ENCODE measurements at places on chromosomes 3 and 15. TPM values are rescaled to one million over a fixed set of nuclear protein-coding genes. Genes with fewer than 3 reads are reported as not detected.

DNA sequence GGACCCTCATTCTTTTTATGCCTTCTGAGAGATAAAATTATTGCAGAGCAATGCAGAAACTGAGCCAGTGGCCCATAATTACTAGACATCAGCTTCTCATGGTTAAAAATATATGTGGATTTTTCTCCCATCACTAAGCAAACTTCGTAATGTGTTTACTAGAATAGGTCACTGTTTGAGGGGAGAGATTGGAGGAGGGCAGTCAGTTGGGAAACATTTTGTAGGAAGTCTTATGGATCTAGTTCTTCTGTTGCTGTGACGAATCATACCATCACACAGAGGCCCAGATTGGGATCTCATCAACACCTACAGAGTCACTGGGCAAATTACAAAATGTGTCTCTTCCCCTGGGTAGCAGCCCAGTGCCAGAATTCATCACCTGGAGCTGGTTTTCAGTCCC, 81.4 kb downstream of the PDE8A start:
- no peak overlapping the region for H3K27ac ChIP-seq
- H3K4me1 ChIP-seq = no peaks in the 10 kb centered on the region
- H3K36me3 ChIP-seq = peaks cover 11% of the 10 kb centered on the region

DNA sequence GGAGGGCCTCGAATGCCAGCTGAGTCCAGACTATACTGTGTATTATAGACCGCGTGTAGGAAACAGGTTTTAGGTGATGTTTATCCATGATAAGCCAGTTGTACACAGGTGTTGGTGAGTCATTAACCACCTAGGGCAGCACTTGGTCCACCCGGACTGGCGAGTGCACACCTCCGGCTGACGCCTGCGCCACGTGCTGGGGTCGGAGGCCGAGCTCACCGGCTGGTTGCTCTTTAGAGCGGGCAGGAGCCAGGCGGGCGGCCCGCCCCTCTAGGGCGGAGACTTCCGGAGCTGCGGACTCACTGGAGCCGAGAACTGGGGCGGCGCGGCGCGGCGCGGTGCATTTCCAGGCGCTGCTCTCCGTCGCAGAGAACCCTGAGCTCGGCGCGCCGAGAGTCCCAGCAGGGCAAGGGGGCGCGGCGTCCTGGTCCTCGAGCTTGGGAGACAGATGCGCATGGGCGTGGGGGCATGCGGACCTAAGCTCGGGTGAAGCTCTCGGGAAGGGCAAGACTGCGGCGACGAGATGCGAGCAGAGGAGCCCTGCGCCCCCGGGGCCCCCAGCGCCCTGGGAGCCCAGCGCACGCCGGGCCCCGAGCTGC, at the start of gene ESYT3:
Gene ESYT3 (plus strand): TSS at position 341 of the 599 bp plus-strand sequence. CDS start 183 bp downstream, at position 524.
- H3K4me3 ChIP-seq = peak within 1 kb of the TSS; percentile 63
- peaks cover 16% of the 10 kb centered on the region for H3K4me1 ChIP-seq
- peak within 1 kb of the TSS; percentile 74 for H3K27ac ChIP-seq
- DNase-seq = peak; percentile 97

- H3K27ac ChIP-seq = no peak overlapping the region
- no peak for DNase-seq
- no peak overlapping the region for H3K4me3 ChIP-seq
- no peaks in the 10 kb centered on the region for H3K27me3 ChIP-seq
Observed at GRCh38 chr15:70133296-70133695, 35.6 kb upstream of the TLE3 start.

DNA sequence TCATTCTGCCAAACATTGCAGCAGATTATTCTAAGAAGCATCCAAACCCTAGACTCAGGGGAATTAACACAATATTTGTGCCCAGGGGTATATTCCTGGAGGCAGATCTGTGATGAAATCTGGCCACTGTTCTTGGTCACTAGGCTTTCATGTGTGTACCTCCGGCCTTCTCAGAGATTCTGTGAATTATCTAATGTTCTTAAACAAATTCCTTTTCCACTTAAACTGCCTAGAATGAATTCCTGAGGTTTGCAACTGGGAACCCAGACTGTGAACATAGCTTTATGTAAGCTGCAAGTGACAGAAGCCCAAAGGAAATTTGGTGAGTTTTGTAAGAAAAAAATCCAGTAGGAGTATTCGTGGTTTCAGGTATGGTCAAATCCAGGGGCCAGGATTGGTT, 20.7 kb upstream of the CTNNB1 start:
- H3K36me3 ChIP-seq = no peaks in the 10 kb centered on the region
- no peak for DNase-seq
- H3K4me1 ChIP-seq = no peaks in the 10 kb centered on the region
- H3K4me3 ChIP-seq = no peak overlapping the region
- no peaks in the 10 kb centered on the region for H3K27me3 ChIP-seq

- DNase-seq = no peak
- H3K4me1 ChIP-seq = no peaks in the 10 kb centered on the region
- H3K27ac ChIP-seq = no peak overlapping the region
Observed at GRCh38 chr3:160047876-160048275, 59.2 kb downstream of the IL12A start.

- peaks cover 20% of the 10 kb centered on the region for H3K4me1 ChIP-seq
- no peak overlapping the region for H3K4me3 ChIP-seq
- H3K27me3 ChIP-seq = no peaks in the 10 kb centered on the region
- no peak overlapping the region for H3K27ac ChIP-seq
- peaks cover 7% of the 10 kb centered on the region for H3K36me3 ChIP-seq
- no peak for DNase-seq
Observed at GRCh38 chr15:55270291-55270690, 19.3 kb downstream of the RAB27A start.

DNA sequence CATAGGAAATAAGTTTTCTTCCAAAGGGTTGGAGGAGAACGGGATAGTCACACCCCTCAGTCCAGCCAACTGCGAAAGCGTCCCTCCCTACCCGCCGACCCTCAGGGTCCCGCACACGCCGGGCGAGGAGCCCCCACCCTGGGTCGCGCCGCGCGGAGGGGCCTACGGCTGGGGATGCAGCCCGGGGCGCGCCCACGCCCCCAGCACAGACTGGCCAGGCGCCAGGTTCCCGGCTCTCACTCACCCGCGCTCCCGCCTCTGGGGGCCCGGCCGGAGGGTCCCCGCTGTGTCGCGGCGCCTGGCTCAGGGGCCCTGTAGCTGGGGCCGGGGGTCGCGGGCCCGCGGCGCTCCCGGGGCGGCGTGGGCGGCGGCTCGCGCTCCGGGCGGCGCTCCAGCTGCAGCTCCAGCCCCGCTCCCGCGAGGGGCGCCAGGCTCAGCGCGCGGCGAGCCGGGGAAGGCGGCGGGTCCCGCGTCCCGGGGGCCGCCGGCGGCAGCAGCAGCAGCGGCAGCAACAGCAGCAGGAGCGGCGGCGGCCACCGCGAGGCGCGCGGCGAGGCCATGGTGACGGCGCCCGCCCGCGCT, 375 bp downstream of the HEG1 start:
- peaks cover 53% of the 10 kb centered on the region for H3K4me1 ChIP-seq
- H3K27me3 ChIP-seq = no peaks in the 10 kb centered on the region
- H3K36me3 ChIP-seq = peaks cover 6% of the 10 kb centered on the region
- DNase-seq = no peak

DNA sequence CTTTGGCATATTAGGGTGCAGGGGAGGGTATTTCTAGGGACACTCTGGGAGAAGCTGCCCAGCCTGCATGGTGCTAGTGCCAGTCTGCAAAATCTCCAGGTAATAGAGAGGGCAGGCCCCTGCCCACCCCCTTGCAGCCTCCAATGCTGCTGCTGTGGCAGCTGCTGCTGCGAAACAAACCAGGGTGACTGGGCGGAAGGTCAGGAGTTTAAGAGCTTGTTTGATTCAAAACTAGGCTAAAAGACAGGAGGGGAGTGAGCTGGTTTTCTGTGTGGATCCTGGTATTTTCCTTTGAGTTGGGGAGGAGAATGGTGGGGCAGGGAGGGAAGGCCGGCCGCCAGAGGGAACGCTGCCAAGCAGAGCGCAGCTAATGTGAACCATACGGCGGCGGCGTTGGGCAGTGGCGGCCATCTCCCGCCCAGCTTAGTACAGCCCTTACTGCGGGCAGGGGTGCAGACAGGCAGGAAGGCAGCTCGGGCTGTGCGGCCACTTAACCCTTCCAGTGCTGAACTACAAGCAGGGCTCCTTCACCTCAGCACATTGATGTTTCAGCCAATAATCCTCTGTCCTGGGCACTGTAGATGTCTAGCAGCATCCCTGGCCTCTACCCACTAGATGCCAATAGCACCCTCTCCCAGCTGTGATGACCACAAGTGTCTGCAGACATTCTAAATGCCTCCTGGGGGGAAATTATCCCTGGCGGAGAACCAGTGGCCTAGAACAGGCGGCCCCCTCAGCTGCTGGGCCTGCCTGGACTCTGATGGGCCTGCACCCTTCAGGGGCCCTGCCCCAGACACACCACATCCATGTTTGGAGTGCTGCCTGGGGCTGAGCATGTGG, 125.7 kb downstream of the EEFSEC start:
- DNase-seq = peak; percentile 68
- no peaks in the 10 kb centered on the region for H3K27me3 ChIP-seq
- H3K4me1 ChIP-seq = peaks cover 18% of the 10 kb centered on the region
- no peaks in the 10 kb centered on the region for H3K36me3 ChIP-seq
- H3K27ac ChIP-seq = no peak overlapping the region

DNA sequence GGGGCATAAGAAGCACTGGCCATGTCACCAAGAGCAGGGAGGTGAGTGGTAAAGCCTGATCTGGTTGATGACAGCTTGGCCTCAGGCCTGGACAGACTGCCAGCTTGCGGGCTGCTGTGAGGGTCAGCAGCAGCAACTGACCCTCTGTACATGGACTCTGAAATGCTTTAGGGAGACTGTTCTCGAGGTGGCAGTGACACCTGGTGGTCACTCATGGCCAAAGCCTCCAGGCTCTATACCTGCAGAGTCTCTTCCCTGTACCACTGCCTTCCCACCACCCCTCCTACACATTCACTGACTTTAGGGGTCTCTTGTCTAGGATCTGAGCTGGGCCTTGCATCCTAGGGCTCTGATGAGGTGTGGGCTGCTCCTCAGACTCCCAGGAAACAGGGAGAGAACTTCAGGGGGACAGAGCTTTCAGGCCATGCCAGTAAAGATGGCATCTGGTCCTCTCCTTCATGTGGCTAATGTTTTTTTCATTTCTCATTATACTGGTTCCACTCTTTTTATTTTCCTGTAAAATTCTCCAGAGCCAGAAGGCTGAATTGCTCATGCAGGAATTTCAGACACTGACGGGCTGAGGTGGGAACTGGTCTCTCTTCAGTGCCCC, 17.2 kb upstream of the TIMP4 start:
- H3K27ac ChIP-seq = no peak overlapping the region
- peak; percentile 73 for DNase-seq
- no peak overlapping the region for H3K4me3 ChIP-seq
- no peaks in the 10 kb centered on the region for H3K27me3 ChIP-seq

DNA sequence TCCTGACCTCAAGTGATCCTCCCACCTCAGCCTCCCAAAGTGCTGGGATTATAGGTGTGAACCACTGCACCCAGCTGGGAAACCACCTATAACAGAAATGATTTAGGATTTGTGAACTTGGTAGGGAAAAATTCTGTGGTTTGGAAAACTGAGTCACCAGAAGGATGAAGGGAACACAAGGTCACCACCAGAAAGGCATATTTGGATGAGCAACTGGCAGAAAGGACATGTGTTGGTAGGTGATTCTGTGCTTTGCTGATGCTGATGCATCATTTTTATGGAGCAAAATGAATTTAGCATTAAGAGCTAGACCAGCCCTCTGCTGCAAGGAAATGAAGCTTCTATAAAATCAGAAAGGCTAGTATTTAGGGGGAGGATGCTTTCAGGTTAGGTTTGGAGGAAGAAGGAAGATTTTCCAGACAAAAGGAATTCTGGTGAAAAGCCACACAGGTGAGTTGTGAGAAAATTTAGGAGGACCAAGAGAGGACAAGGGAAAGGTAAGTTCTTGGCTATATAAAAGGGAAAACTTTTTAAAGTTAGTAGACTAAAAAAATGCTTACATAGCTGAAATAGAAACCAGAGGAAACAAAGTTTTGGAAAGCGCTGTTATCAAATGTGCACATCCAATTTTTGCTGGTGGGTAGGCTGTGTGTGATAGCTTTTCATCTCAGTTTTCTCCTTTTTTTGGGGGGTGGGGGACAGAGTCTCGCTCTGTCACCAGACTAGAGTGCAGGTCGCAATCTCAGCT, 3.6 kb downstream of the PXK start:
- H3K4me3 ChIP-seq = no peak overlapping the region
- no peaks in the 10 kb centered on the region for H3K36me3 ChIP-seq
- no peaks in the 10 kb centered on the region for H3K27me3 ChIP-seq
- H3K27ac ChIP-seq = no peak overlapping the region
- DNase-seq = no peak

DNA sequence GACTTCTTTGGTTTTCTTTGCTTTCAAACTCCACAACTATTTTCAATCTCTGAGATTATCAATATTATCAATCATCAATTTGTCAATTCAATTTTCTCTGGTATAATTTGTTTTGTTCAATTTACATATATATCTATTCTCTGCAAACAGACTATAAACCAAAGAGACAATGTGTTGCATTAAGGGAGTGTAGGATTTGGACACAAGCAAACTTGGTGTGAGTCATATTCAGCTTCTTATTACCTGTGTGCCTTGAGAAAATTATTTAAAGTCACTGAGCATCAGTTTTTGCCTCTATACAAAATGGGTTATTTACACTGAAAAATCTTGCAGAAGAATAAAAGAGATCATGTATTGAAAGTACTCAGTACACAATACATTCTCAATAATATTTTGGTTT, 177.8 kb downstream of the NECTIN3 start:
- no peak for DNase-seq
- H3K27me3 ChIP-seq = no peaks in the 10 kb centered on the region
- no peak overlapping the region for H3K4me3 ChIP-seq
- no peaks in the 10 kb centered on the region for H3K4me1 ChIP-seq
- no peak overlapping the region for H3K27ac ChIP-seq
- H3K36me3 ChIP-seq = no peaks in the 10 kb centered on the region

DNA sequence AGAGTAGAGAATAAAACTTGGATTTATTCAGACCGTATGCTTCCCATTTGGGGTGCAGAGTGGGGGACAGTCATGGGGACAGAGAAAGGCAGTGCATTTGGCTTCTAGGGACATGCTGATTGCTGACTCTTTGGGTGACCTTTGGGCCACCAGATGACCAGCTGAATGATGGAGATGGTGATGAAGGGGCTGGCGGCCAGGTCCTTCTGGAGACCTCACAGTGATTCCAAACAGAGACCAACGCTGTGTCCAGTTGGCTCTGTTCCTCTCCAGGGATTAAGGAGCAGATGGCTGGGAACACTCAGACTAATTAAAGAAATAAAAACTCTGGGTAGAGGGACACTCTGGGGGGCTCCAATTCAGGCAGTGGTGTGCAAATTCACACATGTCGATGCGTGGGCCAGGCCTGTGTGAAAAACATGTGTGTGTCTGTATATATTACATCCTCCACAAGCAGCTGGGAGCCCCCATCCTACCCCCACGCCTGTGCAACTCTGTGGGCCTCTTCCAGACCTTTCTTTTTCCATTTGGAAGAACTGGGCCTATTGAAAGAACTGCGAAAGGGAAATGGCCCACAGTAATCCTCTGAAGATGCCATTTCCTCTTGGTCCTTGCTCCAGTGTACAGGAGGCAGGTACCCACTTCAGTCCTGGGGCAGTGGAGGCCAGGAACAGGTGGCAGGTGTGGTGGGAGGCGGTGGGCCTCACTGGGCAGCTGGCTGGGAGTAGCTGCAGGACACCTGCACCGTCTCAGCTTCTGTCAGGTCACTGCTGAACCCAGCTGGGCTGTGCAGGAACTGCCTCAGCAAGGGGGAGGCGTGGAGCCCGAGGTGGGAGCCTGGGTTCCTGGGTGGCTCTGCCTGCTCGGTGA, 8.9 kb downstream of the XIRP1 start:
- no peak overlapping the region for H3K4me3 ChIP-seq
- H3K36me3 ChIP-seq = no peaks in the 10 kb centered on the region
- no peak overlapping the region for H3K27ac ChIP-seq
- peaks cover 30% of the 10 kb centered on the region for H3K4me1 ChIP-seq
- DNase-seq = no peak

Gene CHRNB4
- not detected for total RNA-seq

Gene SPTSSB
- not detected for total RNA-seq

Gene PRSS50
- total RNA-seq = 0.20 TPM

Gene GPR160
- total RNA-seq = 22.3 TPM

Gene VGLL3
- 61.5 TPM for total RNA-seq

Gene MEX3B
- 1.9 TPM for total RNA-seq

Gene LIPC
- total RNA-seq = 0.64 TPM

Gene ERICH6
- not detected for total RNA-seq
